ENCODE measurements at places on chromosomes 12 and 14. TPM values are rescaled to one million over a fixed set of nuclear protein-coding genes. Genes with fewer than 3 reads are reported as not detected.

Gene UBR7
- total RNA-seq, result 35.3 TPM

DNA sequence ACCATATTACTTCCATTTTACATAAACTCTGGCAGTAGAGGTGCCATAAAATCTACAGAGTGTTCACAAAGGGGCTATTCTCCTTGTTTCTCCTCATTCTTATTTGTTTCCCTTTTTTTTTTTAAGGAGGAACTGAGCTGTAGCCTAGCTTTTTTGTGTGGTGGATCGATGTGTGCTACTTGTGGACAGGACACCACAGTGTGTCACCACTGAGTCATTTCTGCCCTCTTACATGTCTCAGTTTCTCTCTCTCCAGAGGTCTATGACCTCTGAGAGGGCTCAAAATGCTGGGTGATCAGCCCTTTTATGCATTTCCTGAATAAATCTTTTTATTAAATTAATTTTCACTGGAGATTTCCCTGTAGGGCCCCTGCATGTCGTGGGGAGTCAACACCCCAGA is 370.2 kb downstream of the ADGRD1 start:
- H3K27me3 ChIP-seq, result no peaks in the 10 kb centered on the region
- H3K4me3 ChIP-seq, result no peak overlapping the region
- DNase-seq, result no peak
- no peaks in the 10 kb centered on the region for H3K4me1 ChIP-seq

DNA sequence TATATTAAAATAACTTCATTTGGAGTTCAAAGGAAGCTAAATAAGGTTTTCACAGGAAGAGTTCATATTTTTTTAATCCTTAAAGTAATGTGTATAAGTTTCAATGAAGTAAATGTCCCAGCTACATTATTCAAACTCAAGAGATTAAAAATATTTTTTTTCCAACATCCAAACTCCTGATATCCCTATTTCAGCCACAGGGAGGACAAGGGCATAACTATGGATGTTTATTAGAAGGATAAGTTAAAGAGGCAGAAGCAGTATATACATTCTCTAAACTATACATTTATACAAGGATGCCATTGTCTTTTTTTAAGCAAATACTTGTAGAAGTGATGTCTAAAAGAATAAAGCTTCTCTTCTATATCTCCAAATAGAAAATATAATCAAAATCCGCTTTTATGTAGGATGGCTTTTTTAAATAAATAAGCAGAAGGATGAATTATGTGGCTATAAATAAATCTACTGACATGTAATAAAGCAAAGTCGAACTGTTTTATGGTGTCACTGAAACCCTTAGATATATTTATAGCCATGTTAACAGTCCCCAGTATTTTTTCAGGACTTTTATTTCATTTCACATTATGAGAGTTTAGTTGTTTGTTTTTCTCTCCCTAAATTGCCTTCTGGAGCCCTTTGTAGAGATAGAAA is 936.5 kb downstream of the DIO2 start:
- H3K4me3 ChIP-seq, result no peak overlapping the region
- no peak overlapping the region for H3K27ac ChIP-seq
- DNase-seq, result no peak
- no peaks in the 10 kb centered on the region for H3K4me1 ChIP-seq
- H3K27me3 ChIP-seq, result peaks cover 20% of the 10 kb centered on the region

DNA sequence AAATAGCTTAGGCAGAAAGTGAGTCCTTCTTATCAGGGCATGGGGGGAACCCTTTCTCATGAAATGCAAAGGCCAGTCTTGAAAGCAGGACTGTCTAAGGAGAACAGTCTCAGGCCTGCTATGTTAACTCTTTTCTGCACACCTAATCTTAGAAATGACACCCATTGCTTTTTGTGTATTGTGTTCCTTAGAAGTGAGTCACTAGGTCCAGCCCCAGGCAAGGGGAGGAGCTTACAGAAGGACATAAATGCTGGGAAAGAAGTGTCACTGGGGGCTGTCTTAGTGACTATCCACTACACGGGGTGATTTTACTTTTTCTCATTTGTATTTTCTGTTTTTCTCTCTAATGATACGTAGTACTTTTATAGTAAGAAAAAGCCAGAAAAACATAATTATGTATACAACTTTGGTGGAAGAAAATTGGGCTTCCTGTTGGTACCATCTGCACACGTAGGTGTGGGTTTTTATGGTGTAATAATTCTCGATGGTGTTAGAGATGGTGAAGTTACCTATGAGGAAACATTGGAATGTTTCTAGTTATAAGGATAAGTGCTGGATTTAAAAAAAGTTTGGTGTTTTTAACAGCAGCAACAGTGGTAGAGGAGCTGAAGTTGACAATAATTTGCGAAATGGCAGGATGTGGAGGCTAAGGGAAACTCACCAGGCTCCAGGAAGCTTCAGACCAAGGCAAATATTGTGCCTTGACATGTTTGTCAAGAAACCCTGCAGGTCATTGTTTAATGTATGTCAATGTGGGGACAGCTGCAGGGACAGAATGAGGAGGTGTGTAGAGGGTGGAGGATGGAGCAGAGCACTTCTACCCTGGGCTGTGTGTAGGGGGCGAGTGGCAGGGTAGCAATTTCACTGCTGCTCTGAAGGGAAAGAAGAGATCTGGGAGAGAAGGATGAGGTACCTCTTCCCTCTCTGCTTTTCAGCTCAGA is 214.9 kb downstream of the KTN1 start:
- no peaks in the 10 kb centered on the region for H3K27me3 ChIP-seq
- DNase-seq, result no peak
- no peak overlapping the region for H3K4me3 ChIP-seq

Gene OLR1
- total RNA-seq, result not detected

Data from activated CD4-positive, alpha-beta T cell treated with anti-CD3 and anti-CD28 coated beads, Interleukin-2, amount 10 ng/mL, durations not matched to agents 24 days and 14 days (primary cell).